ENCODE measurements at places on chromosomes 5 and 9.

- DNase-seq = no peak
These were observed 414.9 kb downstream of the CYLC2 start for GRCh38 chr9:103410059-103410458.

- DNase-seq = no peak
These were observed 36.4 kb downstream of the C6 start for GRCh38 chr5:41176952-41177351.

GRCh38 chr9:131734781-131735180 lies 5.1 kb downstream of the RAPGEF1 start:
- no peak for DNase-seq

DNA sequence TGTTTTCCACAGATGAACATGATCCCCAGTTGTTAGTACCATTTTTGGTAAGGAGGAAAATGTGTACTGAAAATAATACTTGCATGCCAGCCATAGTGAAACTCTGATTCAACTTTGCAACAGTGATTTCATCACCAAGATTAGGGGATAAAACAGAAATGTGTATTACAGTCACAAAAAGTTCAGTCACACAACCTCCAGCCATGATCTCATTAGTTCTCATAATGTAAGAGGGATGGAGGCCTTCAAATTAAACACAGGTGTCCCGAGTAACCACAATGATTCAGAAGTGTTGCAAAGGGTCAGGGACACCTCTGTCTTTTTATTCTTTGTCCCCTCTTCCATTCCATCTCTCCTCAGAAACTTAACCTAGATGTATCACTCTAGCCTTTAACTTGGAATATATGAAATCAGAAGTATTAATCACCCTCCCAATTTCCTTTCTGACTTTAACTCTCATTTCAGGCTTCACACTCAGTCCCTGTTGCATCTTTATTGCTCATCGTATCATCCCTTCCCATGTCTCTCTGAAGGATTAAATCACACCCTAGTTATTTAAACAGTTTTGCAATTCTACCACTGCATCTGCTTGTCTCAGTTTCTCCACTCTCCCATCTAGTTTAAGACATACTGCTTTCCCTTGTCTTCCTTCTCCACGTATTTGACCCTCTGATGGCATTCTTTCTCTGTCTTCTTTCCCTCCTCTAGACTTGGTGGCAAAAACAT lies 291.2 kb downstream of the ADAMTS6 start:
- DNase-seq = no peak

GRCh38 chr5:5671823-5672222 lies 249.3 kb downstream of the ICE1 start:
- no peak for DNase-seq

GRCh38 chr5:54538156-54538555 lies 20.6 kb downstream of the SNX18 start:
- no peak for DNase-seq

DNA sequence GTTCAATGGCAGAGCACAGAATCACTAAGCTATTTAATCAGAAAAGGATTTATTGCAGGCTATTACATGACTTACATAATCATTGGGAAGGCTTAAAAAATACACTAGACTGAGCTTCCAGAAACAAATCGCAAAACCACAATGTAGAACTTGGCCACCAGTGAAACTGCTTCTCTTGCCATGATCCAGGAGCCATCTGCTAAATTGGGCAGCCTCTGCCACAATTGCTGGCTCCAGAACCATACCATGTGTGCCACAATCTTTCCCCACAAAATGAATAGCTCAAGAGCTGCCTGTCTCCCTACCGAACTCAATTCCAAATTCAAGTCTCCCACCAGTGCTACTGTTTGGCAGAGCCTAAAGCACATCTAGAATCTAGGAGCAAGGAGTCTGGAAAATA lies 9.8 kb upstream of the ERAP1 start:
- DNase-seq = no peak

GRCh38 chr9:131082774-131083512 lies 13.4 kb upstream of the AIF1L start:
- DNase-seq = no peak

GRCh38 chr9:130444565-130445221 lies at the start of gene ASS1:
ASS1 (plus strand) TSS chr9:130444961; CDS start chr9:130452229, 7,268 bp downstream.
- no peak for DNase-seq

GRCh38 chr5:155587458-155587857 lies 573.9 kb downstream of the KIF4B start:
- DNase-seq = no peak

- DNase-seq = no peak
These were observed 9.3 kb upstream of the KIF4B start for GRCh38 chr5:155004138-155004744.

GRCh38 chr9:131271506-131271931 lies 4.8 kb downstream of the FAM78A start:
- DNase-seq = no peak

GRCh38 chr9:98022447-98022846 lies 34.1 kb upstream of the NANS start:
- DNase-seq = no peak

DNA sequence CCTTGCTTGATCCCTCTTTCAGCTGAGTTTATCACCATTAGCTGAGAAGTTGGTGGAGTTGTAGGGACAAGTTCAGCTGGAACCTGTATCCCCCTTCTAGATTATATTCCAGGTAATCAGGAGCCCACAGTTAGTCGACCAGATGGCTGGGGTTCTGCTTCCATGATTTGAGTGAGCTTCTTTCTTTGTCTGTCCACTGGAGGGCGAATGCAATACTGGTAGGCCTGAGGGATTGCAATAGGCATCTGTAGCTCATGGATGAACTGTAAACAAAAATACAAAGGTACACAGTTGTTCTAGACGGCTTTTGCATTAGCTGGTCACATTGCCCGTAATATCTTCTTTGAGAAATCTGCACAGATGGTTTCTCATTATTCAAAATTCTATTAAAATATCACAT lies 88.9 kb downstream of the PCSK5 start:
- no peak for DNase-seq

DNA sequence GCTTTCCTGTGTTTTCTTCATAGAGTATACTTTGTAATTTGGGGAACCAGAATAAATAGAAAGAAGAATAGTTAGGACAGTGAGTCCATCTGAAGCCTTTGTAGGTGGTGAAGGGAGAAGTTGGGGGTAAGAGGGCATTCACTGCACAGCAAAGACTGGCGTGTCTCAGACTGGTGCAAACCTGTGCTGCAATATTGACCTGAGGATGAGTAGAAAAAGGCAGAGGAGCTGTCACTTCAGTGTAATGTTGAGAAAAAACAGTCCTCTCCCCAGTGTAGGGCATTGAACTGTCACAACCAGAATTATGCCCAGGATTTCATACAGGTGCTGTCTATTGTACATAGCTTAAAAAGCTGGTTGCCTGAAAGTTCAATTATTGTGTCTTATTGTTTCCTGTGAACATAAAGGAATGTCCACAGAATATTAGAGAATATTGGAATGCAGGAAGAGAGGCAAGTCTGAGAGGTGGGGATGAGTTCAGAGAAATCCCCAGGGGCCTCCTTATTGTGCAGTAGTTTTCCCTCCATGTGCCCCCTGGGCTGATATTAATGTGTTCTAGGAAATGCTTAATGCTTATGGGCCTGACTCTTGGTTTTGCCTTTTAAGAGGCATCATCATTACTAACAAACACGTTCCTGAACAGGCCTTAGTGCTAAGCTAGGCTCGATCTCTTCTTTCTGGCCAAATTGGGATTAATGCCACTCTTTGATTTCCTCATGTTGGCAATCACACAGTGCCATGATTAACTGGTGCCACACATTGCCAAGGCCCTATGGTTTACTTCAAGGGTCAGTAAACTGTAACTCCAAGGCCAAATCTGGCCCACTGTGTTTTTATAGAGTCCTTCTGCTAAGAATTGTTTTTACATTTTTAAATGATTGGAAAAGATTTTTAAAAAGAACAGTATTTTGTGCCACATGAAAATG lies 34.0 kb downstream of the DAPK1 start:
- DNase-seq = no peak

DNA sequence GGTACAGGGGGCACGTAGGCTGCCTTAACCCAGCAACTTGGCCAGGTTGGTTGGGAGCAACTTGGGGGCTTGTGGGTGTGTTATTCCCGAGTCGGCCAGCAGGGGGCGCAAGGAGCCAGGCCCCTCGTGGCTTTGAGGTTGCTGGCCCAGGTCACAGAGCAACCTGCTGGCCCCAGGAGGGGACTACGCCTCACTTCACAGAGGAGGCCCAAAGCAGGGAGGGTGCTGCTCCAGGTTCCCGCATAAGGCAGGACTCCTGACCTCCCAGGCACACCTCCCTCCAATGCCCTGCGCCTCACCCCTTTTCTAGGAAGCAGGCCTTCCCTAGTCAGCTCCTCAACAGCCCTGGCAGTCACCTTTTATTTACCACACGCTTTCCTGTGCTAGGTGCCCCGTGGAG lies 18.1 kb downstream of the KYAT1 start:
- DNase-seq = peak; percentile 87

DNA sequence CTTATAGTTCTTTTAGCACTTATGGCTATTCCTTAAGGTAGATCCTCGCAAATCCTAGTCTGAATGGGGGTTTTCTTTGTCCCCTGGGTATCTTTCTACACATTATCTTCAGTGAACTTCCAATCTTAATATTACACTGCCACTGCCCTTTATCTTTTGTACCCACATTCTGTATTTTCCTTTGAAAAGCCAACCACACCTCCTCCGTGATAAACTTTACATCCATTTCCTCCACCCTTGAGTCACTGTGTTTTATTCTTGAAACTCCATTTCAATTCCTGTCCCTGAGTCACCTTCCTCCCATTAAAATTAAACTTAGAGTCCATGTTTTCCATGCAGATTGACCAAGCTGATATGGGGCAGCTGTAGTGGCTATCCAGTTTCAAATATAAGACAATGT lies 43.2 kb upstream of the RICTOR start:
- no peak for DNase-seq

- no peak for DNase-seq
These were observed 409.6 kb downstream of the GADD45G start for GRCh38 chr9:90014421-90014820.

- DNase-seq = no peak
These were observed 32.1 kb downstream of the RAPGEF1 start for GRCh38 chr9:131707733-131708157.

- DNase-seq = peak; percentile 88
These were observed 132.5 kb downstream of the HSD17B3 start for GRCh38 chr9:96169484-96169883.

GRCh38 chr5:76388236-76388635 lies 14.8 kb upstream of the IQGAP2 start:
- no peak for DNase-seq

DNA sequence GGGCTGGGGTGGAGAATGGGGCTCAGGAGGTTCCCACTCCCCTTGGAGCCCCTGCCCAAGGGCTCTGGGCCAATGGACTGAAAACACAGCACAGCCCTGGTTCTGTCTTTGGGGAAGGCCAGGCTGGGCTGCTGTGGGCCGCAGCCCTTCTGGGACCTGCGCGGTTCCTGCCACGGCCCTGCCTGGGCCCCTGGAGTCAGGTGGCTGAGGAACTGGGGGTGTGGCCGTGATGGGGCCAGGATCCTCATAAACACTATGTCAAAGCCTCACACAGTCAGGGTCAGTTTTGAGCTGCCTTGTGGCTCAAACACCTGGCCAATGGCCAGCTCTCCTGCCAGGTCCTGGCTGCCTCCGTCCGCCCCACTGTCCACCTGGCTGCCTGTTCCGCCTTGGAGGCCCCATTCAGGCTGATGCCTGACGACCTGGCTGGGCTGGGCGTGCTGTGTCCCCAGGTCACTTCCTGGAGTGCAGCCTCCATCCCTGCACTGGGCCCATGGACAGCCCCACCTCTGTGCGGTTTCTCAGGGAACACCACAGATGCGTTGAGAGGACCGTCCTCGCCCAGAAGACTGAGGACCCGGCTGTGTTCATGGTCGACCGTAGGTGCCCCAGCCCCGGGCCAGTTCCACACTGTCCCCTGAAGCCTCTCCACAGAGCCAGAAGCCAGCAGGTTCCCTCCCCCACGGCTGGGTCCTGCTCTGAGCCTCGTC lies 27.5 kb downstream of the PAEP start:
- peak; percentile 44 for DNase-seq

DNA sequence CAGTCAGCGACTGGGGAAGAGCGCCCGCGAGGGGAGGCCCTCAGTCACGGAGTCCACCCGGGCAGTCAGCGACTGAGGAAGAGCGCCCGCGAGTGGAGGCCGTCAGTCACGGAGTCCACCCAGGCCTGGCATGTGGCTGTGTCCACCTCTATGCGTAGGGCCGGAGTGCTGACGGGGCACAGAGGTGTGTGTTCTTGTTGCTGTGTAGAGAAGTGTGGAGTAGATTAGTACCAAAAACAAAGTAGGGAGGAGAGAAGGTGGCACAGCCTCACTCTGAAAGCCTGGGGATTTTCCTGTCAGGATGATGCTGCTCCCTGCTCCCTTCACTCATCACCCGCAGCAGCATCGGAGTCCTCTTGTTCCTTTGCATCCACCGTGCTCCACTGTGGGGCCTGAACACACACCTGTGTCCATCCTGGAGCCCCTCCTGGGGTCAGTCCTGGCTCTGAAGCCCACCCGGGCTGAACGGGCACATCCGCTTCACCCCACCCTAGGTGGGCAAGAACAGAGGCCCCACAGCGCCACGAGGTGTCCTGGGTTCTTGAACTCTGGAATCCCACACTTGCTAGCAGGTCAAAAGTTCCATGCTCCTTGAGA lies 37.9 kb downstream of the AHRR start:
- no peak for DNase-seq

DNA sequence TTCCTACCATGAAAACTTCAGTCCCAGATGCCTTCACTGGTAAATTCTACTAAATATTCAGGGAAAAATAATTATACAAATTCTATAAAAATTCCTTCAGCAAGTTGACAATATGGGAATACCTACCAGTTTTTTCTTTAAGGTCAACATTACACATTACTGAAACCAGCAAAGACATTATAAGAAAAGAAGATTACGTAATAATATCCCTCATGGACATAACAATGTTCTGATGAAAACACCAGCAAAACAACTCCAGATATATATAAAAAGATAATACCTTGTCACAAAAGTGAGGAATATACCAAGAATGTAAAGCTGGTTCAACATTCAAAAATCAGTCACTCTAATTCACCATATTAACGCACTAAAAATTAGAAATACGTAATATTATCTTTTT lies 507.9 kb downstream of the DMRTA1 start:
- DNase-seq = no peak

- no peak for DNase-seq
These were observed 8.2 kb upstream of the RALGDS start for GRCh38 chr9:133129001-133129795.

GRCh38 chr5:137792303-137792702 lies 38.1 kb upstream of the HNRNPA0 start:
- no peak for DNase-seq

GRCh38 chr5:169706758-169707450 lies 69.8 kb downstream of the DOCK2 start:
- DNase-seq = no peak

DNA sequence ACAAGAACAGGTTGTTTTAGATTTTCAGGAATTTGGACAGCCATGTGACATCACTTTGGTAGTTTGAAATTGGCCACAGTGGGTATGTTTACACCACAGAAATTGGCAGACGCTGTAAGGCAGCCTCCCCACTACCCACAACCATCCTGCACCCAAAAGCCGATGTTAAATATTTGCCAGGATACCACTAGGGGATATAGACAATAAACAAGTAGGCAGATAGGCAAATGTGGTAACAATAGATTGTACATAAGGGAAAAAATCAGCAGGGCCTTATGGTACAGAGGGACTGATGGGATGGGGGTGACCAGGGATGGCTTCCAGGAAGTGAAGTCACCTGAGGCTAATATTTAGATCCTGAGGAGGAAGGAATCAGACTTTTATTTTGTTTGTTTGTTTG lies 31.1 kb upstream of the DUSP1 start:
- DNase-seq = no peak

Measured in sciatic nerve (tissue), 2 donors.